ENCODE measurements at places on chromosomes 5 and 9.

DNA sequence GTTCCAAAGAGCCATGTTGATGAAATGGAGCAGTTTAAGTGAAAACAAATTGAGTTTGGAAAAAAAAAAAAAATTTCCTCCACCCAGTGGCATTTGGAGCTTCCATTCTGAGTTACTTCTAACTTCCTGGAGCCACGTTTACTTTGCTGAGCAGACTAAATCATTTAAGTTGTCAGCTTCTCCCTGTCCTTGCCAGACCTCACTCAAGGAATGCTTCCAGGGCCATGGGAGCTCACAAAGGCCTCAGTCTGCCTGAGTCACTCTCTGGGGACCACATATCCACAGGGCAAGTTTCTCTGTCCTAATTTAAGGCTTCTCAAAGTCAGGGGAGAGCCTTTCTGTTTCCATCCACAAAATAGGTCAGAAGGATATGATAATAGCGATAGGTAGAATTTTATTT lies 210.3 kb upstream of the TNC start:
- DNase-seq: no peak

GRCh38 chr9:90873422-90873821 lies 71.8 kb downstream of the SYK start:
- DNase-seq: no peak

DNA sequence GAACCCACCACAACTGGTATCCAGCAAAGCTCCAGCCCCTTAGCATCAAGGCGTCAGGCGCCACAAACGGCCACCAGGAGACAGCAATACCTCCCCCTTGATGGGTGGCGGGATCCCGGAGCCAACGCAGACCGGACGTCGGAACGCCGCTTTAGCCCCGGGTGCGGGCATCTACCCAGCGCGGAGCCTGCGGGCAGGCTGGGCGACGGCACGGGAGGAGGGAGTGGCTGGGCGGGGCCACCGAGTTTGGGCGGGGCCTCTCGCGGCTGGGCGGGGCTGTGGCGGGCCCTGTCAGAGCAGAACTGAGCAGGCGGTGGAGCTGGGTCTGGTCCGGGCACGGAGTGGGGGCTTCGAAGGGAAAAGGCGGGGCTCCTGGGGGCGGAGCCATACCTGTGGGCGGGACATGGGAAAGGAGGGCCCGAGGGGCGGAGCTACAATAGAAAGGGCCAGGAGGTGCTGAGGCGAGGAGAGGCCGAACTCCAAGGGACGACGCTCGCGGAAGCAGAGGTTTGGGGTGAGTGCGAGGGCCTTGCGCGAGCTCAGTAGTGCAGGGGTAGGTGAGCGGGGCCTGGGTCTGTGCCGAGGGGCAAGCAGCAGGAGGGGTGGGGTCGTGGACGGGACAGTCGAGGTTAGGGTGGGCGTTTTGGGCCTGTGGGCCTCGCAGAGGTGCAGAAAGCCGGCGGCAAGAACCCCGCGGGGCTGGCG lies 40.2 kb upstream of the GARNL3 start:
- peak; percentile 47 for DNase-seq

- DNase-seq: no peak
Observed at GRCh38 chr9:8684978-8685708, 885.6 kb upstream of the DMAC1 start.

GRCh38 chr5:120790339-120790738 lies 326.2 kb downstream of the PRR16 start:
- no peak for DNase-seq

DNA sequence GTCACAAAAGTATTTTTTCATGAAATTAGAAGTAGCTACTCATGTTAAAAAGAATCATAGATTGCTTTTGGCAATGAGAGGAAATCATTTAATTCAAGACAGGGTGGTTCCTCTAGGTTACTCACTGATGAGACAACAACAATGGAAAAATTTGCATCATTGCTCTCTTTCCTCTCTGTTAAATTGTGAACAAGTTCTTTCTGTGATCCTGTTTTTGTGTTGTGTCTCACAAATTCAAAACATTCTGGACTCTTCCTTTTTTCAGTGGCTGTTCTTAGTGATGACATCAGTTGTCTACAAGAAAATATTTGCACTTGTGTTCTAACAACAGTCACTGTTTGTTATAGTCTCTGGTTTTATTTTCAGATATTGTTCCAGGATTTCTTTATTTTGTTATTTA lies 95.3 kb downstream of the XRCC4 start:
- no peak for DNase-seq

DNA sequence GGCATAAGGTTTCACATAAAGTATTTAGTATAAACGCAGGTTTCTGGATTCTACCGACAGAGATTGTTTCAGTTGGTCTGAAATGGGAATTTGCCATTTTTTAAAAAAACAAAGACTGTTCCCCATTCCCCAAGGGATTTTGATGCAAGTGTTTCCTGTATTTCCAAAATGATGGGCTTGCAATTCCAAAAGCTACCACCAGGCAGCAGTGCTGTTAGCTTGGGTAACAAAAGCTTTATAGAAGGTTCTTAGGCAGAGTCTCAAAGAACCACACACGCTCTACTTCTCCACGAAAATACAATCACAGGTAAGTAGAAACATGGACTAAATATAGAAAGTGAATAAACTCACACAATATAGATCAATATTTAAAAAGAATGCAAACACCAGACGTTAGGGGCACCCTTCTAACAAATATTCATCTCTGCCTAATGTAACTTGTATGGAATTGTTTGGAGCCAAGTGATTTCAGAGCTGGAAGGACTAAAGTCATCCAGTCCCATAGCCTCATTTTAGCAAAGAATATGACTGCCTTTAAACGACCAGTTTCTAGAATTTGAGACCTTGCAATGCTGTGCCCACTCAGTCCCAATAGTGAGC lies 154.3 kb downstream of the SPOCK1 start:
- peak; percentile 66 for DNase-seq

- no peak for DNase-seq
Observed at GRCh38 chr5:154081246-154081645, 42.5 kb downstream of the MFAP3 start.

DNA sequence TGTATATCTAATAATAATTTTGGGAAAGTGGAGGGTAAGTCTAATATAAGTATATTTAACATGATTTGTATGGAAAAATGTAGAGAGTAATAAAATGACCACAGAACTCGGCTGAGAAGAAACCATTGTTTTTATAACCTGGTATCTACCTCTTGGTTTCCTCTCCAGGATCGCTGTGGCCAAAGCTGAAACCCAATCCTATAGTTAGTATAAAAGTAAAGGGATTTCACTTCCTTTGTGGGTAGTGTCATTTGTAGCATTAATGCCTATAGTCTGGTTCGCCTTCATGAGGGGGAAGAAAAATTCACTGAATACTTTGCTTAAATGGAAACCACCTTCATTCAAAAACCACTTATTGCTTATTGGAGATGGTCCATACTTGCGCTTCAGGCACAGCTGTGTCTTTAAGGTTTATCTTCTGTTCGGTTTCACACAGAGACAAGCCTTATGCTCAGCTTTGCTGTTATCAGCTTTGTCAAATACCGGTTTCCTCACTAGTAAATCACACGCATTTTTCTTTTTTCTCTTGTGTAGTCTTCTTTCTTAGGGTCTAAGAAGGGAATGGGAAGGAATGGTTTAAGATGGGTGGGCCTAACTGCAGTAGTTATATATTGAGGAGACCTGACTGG lies 12.1 kb downstream of the PIK3R1 start:
- DNase-seq: no peak

DNA sequence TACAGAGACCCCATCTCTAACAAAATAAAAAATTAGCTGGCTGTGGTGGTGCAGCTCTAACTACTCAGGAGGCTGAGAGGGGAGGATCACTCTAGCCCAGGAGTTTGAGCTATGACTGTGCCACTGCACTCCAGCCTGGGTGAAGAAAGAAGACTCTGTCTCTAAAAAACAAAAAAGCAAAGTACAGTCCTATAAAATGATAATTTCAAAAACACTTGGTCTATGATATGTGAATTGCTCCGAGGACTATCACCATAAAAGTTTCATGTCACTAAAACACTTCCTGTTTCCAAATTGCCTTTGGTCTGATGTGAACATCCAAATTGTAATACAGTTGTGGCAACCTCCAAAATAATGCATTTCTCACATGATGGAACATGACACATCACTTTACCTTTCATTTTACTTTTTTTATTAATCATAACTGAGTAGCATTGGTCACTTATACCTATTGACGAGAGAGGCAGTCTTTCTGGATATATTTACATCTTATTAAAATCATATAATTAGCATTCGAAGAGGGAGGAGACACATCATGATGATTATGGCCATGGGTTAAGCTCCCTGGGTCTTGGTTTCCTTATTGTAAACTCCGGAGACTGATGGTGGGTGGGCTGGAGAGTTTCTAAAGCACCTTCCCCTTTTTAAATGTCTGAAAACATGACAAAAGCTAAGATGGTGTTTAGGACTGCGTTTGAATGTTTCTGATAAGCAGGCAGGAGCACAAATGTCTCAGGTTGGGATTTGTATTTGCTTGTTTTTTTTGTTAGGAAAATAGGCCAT lies 25.8 kb upstream of the CD180 start:
- no peak for DNase-seq

- DNase-seq: no peak
Observed at GRCh38 chr5:173318881-173319620, 9.2 kb downstream of the STC2 start.

DNA sequence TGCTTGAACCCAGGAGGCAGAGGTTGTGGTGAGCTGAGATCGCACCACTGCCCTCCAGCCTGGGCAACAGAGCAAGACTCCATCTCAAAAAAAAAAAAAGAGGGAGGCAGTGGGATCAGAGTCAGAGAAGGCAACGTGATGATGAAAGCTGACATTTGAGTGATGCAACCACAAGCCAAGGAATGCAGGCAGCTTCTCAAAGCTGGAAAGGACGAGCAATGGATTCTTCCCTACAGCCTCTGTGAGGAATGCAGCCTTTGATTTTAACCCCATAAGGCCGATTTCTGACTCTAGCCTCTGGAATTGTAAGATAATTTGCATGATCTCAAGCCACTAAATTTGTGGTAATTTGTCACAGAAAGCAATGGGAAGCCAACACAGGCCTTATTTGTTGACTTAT lies 9.8 kb downstream of the TGFBI start:
- DNase-seq: no peak

GRCh38 chr9:357560-357959 lies 142.9 kb downstream of the DOCK8 start:
- no peak for DNase-seq

DNA sequence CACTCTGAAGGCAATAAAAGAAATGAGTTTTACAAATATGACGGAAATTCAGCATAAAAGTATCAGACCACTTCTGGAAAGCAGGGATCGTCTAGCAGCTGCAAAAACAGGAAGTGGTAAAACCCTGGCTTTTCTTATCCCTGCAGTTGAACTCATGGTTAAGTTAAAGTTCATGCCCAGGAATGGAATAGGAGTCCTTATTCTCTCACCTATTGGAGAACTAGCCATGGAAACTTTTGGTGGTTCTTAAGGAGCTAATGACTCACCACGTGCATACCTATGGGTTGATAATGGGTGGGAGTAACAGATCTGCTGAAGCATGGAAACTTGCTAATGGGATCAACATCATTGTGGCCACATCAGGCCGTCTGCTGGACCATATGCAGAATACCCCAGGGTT lies 93.5 kb upstream of the RGMB start:
- no peak for DNase-seq

- no peak for DNase-seq
Observed at GRCh38 chr9:89608641-89609335, 4.0 kb downstream of the GADD45G start.

- DNase-seq: no peak
Observed at GRCh38 chr5:68480335-68480940, 264.9 kb downstream of the PIK3R1 start.

DNA sequence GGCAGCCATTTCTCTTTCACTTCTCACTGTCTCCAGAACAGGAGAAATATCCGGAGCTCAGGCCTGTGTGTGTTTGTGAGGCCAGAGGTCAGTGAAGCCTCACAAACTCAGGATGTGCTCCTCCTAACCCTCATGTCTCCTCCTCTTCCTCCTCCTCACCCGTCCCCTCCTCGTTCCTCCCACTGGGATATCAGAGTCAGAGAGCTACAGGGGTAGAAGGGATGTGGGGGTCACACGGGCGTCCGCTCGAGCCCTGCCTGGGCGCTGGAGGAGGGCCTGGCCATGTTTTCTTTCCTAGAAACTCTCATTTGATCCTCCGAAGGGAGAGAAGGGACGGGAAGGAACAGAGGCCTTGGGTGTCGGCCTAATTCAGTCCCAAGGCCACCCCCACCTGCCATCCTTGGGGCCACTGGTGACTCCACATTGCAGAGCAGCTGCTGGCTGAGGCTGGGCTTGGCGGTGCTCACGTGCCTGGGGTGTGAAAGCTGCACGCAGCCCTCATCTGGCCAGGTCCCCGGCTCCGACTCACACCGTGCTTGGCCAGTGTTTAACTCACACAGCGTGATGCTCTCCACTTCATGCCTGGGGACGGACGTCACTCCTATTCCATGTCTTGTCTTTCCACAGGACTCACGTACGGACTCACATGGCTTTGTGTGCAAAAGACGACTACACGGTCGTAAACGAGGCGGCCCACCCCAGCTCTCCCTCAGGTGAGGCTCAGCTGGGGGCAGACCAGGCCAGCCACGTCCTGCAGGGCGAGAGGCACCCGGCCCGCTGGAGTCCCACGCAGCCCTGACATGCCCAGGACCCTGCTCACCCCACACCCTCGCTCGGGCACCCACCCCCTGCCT lies 22.6 kb upstream of the SLC6A19 start:
- DNase-seq: no peak

- DNase-seq: no peak
Observed at GRCh38 chr9:27429436-27429835, 94.7 kb upstream of the IFNK start.

DNA sequence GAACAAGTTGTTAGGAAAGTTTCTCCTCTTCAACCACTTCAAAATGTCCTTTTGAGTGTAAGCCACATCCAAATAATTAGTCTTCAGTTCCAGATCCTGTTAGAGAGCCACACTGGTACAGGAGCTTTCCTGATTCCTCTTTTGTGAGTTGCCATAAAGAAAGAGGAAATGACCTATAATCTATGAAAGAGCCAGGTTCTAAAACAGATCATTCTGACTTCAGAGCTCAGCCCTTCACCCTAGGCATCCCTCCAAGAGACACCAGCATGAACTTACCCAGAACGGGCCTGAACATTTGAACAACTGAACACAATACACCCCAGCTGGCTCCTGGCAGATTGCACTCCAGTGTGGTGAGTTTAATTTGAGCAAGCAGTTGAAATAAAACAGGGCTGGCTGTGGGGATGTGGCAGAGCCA lies 25.7 kb downstream of the SLC1A1 start:
- DNase-seq: no peak

- no peak for DNase-seq
Observed at GRCh38 chr5:143554918-143555477, 151.5 kb upstream of the NR3C1 start.

- DNase-seq: no peak
Observed at GRCh38 chr9:109286981-109287380, 33.9 kb downstream of the EPB41L4B start.

- DNase-seq: no peak
Observed at GRCh38 chr5:53053364-53053763, 56.2 kb downstream of the MOCS2 start.

- DNase-seq: no peak
Observed at GRCh38 chr5:34709861-34710673, 53.9 kb downstream of the RAI14 start.

- DNase-seq: no peak
Observed at GRCh38 chr5:176446884-176447590, 1.1 kb upstream of the FAF2 start.
